ENCODE measurements at places on chromosomes 2 and 18.

GRCh38 chr2:54704688-54705605, 18.5 kb upstream of the EML6 start:
- no peak for DNase-seq

- no peak for DNase-seq
Observed at GRCh38 chr2:51441786-51442185, 409.9 kb upstream of the NRXN1 start.

GRCh38 chr2:47227532-47228279, 72.6 kb upstream of the STPG4 start:
- DNase-seq, result no peak

DNA sequence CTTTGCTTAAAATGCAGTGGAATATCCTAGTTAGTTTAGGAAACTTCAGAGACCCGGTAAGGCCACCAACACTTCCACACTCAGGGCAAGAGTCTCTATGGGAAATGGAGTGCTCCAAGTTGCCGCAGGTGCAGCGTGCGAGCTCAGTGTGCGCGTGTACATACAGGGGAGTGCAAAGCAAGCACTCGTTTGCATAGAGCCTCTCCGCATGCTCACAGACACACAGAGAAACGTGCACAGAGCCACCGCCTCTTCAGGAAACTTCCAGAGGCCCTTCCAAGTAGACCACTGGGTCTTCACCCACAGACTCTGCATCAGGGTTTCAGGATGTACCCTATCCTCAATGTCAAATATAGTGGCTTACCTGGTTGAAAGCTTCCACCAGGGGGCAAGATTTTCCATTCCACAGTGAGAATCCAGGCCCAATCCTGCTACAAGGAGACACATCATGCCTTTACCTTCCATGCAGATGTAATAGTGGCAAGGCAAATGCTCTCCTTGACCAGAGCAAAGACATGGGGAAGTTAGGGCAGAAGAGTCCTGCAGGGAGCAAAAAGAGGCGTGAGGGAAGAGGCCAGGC, 513.0 kb upstream of the MYT1L start:
- DNase-seq, result no peak

DNA sequence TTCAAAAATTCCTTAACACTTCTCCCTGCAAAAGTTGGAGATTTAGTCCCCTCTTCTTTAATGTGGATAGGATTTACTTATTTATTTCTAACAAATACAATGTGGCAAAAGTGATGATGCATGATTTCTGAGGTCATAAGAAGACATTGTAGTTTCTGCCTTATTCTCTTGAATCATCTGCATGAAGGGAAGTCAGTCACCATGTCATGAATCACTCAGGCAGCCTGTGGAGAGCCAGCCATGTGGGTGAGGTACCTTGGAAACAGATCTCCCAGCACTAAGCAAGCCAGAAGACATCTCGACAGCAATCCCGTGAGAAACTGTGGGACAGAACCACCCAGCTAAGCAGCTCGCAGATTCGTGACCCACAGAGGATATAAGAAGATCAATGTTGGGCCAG, 2.7 kb upstream of the ZC3H8 start:
- DNase-seq, result no peak

DNA sequence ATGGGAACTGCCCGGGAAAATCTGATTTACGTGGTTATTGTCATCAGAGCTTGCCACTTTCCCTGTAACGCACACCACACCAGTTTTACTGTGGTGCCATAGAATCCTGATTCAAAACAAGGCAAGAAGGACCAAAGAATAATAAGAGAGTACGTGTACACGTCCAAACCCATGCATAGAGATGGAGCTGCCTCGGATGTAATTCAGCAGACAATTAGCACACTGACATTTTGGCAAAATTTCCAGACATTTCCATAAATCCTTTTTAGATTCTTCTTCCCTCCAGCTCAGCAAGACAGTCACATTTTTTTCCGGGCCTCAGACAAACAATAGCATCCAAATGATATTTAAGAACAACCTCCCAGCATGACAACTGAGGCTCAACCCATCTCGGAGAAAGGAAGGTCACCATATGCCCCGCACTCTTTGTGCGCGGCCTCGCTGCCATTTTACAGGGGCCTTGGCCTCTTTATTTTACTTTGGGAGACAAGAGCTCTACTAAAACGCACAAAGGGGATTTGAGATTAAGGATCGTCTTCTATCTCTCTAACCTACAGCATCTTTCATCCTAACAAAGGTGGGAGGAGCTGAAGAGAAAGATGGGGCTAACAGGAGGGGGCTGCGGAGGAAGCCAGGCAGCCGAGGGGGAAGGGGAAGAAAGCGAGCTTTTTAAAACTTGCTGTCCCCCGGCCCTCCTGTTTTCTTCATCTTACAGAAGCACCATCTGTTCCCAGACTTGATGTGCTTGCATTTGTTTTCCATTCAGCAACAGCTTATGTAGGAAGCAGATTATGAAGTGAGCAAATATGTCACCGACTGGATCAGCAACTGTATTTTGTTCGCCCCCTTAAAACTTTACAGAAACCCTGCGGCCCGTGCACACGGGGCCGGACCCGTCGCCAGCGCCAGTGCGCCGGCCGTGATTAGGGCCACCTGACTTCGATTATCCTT, 61.0 kb downstream of the CDCA7 start:
- no peak for DNase-seq

DNA sequence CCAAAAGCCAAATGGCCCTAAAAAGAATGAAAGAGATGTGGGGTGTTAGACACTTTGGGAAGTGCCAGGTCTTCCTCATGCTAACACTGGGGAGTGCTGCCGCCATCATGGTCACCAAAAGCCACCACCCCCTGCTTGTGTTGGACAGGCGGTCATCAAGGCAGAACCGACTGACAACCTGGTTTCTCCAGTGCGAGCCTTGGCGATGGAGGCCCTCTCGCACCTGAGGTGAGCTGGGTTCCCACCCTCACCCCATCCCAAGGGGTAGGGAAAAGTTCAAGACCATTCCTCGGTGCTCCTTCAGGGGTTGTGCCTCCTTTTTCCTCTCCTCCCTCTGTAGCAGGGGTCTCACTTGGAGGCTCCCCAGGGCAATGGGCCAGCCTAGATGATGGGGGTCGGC, 33.6 kb downstream of the MROH2A start:
- no peak for DNase-seq

GRCh38 chr2:43011158-43011491, 215.3 kb downstream of the ZFP36L2 start:
- DNase-seq, result no peak

DNA sequence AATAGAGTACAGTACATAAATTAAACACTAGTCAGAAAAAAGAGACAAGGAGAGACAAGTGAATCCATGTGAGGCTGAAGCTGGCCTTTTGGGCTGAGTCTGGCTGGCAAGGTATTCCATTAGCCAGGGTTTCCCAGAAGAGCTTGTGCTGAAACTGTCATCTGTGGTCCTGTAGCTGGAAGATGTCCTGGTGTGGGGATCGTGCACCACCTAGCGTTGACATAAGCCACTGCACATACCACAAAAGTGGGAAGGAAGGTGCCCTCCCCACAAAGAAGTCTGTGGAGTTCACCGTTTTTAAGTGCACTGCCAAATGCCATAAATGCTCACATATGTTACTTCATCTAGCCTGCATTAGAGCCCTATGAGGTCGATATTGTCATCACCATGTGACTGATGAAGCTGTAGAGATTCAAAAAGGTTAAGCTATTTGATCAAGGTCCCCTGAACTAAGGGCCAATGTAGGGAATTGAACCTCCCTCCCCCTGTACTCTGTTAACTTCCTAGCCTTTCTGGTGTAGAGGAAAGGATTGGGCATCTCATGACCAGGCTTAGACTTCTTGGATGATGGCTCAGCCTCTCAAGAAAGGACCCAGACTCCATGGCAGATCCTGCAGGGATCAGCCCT, 31.9 kb upstream of the GALNT14 start:
- peak; percentile 47 for DNase-seq

GRCh38 chr2:135893374-135893794, 17.1 kb upstream of the MCM6 start:
- DNase-seq, result no peak

- no peak for DNase-seq
Observed at GRCh38 chr2:25473758-25474340, 132.1 kb upstream of the DNMT3A start.

DNA sequence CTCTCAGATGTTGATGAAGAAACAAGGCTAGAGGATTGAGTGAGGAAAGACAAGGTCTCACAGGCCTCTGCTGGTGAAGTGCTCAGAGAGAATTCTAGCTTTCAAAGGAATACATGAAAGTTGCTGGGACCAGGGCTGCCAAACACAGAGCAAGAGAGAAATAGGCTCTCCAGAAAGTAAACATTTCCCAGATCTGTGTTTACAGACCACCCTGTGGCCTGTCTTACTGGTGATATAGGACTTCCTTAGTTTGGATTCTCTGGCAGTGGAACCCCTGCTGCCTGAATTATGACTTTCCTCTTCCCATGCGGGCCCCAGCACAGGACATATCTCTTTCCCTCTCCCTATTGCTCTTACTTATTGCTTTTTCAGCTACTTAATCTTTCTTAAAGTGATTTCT, 64.5 kb downstream of the TACR1 start:
- no peak for DNase-seq

DNA sequence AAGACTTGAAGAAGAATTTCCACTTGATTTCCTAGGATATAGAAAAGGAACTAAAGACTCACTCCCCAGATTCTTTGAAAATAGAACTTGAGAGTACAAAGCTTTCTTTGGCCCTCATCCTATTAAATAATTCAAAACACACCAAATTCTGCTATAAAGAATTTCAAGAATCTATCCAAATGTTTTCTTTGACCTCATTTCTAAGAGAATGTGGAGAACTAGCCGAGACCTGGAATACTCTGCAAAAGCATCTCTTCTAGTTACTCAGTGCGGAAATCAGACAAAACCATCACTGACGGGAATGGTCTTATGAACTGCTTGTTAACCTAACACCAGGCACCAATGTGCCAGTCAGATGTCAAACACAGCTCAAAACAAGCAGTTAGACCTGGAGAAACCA, 44.2 kb upstream of the ARL5A start:
- no peak for DNase-seq

- no peak for DNase-seq
Observed at GRCh38 chr2:90209806-90210205, 1518.3 kb downstream of the RPIA start.

GRCh38 chr2:143901185-143901842, 618.6 kb downstream of the ZEB2 start:
- no peak for DNase-seq

DNA sequence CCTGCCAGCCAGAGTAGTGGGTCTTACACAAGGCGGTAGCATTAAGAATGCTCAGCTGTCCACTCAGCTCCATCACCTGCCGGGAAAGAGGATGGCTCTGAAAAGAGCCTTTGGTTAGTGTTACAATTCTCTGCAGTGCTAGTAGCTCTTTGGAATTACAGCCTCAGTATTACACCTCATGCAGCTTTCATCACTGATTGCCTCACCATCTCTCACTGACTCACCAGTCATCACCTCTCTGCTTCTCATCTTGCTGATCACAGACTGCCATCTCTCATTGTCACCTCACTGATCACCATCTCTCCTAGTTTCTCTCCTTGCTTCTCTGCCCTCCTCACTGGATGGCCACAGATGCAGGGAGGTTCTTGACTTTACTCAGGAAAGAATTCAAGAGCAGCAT, 573.5 kb upstream of the SETBP1 start:
- DNase-seq, result no peak

- no peak for DNase-seq
Observed at GRCh38 chr18:48030616-48031480, 100.4 kb upstream of the SMAD2 start.

GRCh38 chr2:85257970-85258605, 69.7 kb downstream of the TGOLN2 start:
- no peak for DNase-seq

- DNase-seq, result no peak
Observed at GRCh38 chr2:46298522-46299353, 1.5 kb downstream of the EPAS1 start.

GRCh38 chr2:106106622-106107508, 87.2 kb downstream of the UXS1 start:
- no peak for DNase-seq

GRCh38 chr18:49161627-49162026, 210.9 kb upstream of the SMAD7 start:
- DNase-seq, result peak; percentile 31

- DNase-seq, result no peak
Observed at GRCh38 chr2:109164739-109165221, 35.8 kb downstream of the SH3RF3 start.

- DNase-seq, result no peak
Observed at GRCh38 chr2:116511426-116511825, 1303.1 kb upstream of the DDX18 start.

GRCh38 chr2:16612490-16612889, 53.1 kb downstream of the CYRIA start:
- DNase-seq, result no peak

- no peak for DNase-seq
Observed at GRCh38 chr2:233525791-233526190, 40.8 kb downstream of the USP40 start.

DNA sequence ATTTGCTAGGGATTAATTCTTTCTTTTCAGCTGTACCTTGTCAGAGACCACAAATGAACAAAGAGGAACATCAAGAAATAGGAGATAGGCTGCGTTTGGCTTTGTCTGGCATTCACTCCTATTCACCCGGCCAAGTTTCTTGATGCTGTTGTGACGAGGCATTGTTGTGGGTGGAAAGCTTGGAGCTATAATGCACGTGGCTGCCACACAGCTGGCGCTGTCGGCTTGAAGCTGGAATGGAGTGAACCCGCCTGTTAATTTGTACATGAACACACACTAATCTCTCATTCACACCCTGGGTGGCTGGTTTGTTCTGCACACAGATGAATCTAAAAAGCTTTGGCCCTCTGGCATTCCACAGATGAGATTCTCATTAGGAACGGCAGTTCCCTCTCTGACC, 274.9 kb upstream of the GYPC start:
- DNase-seq, result no peak

GRCh38 chr2:21067859-21068537, 24.1 kb upstream of the APOB start:
- no peak for DNase-seq

- DNase-seq, result no peak
Observed at GRCh38 chr2:147110317-147110716, 734.5 kb upstream of the ACVR2A start.

GRCh38 chr2:150480241-150480640, 7.2 kb downstream of the RND3 start:
- DNase-seq, result no peak

DNA sequence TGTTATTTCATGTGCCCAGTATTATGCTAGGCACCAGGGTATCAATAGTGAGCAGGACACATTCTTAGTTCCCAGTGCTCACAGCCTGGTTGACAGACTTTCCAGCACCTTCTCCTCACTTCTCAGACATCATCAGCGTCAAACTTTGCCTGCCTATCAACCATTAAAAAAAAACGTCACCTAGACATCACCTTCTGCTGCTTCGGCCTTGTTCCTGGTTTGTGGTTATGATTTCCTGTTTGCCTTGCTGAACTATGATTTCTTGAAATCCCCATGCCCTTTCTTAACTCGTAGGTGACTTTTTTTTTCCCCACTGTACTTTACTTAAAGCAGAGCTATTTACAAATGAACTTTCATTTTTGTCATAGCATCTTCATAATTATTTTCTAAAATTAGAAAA, 60.4 kb upstream of the NABP1 start:
- DNase-seq, result peak; percentile 74
